ENCODE measurements at places on chromosomes 3 and 15. TPM values are rescaled to one million over a fixed set of nuclear protein-coding genes. Genes with fewer than 3 reads are reported as not detected.

GRCh38 chr3:38577371-38578080, 72.0 kb downstream of the SCN5A start:
- no peak overlapping the region for H3K27ac ChIP-seq
- H3K36me3 ChIP-seq: no peaks in the 10 kb centered on the region
- no peak for DNase-seq
- H3K4me1 ChIP-seq: no peaks in the 10 kb centered on the region
- no peak overlapping the region for H3K4me3 ChIP-seq
- no peaks in the 10 kb centered on the region for H3K27me3 ChIP-seq

DNA sequence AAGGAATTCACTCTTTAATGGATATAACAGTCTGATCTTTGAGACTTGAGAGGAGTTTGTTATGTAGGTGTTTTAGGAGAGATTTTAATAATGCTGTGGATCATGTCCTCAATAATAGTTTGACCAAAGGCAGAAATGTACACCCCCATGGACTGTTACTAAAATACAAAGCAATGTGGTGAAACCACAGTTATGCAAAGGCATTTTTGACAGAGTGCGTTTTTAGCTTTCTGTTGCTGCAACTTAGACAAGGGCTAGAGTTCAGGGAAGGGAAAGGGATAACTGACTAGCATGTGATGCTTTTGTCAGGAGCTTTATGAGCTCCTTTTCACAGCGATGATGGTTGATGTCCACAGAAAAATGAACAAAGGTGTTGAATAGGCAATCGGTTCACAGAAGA, 3.6 kb upstream of the STARD5 start:
- H3K27me3 ChIP-seq: no peaks in the 10 kb centered on the region
- peaks cover 16% of the 10 kb centered on the region for H3K4me1 ChIP-seq
- H3K4me3 ChIP-seq: no peak overlapping the region
- no peaks in the 10 kb centered on the region for H3K36me3 ChIP-seq

DNA sequence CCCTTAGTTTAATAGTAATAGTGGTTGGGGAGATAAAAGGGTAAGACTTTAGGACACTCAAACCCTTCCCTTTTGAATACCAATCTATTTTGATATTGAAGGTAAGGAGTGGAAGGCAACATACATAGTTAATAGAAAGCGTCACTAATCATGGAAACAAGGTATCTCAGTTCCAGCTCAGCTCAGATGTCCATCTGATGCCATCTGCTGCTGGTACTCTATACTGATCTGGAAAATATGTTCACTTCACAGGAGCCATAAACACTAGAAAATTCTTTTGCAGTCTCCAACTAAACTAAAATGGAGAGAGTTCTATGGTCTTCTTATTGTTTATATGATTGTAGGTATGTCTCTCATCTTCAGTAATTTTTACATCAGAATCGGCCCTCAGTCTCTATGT, 1777.1 kb downstream of the OTOL1 start:
- DNase-seq: no peak
- no peaks in the 10 kb centered on the region for H3K4me1 ChIP-seq

DNA sequence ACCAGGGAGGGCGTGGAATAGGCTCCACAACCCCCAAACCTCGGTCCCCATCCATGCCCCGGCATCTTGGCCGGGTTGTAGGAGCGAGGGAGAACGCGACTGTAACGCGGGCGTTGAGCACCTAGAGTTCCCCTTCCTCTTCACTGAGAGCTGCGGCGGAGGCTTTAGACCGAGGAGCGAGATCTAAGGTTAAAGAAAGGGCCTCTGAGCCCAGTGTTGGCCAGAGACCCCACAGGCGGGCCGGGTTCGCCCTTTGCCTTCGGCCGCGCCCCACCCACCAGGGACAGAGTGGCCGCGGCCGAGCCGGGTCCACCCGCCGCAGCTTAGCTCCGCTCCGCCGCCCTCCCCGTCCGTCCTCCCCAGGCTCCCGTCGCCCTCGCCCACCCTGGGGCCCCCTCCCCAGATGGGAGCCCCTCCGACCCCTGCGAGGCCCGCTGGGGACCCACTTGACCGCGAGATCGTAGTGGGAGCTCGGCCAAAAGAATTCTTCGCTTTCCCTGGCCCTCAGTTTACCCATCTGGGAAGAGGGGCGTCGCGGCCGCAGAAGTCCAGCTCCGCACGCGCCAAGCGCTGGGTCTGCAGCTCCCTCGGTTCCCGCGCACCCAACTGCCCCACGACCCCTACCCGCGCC, 425 bp downstream of the ANPEP start:
- peaks cover 28% of the 10 kb centered on the region for H3K27me3 ChIP-seq
- peaks cover 10% of the 10 kb centered on the region for H3K36me3 ChIP-seq

Gene SCG5
- total RNA-seq: 1.6 TPM

Gene FOXB1
- 1.5 TPM for total RNA-seq
